GM23248 (cell line): ENCODE measurements at places on chromosomes 3 and 15. TPM values are rescaled to one million over a fixed set of nuclear protein-coding genes. Genes with fewer than 3 reads are reported as not detected.
A peak's percentile ranks its signal among the peaks of the same experiment; 100 is the strongest.

DNA sequence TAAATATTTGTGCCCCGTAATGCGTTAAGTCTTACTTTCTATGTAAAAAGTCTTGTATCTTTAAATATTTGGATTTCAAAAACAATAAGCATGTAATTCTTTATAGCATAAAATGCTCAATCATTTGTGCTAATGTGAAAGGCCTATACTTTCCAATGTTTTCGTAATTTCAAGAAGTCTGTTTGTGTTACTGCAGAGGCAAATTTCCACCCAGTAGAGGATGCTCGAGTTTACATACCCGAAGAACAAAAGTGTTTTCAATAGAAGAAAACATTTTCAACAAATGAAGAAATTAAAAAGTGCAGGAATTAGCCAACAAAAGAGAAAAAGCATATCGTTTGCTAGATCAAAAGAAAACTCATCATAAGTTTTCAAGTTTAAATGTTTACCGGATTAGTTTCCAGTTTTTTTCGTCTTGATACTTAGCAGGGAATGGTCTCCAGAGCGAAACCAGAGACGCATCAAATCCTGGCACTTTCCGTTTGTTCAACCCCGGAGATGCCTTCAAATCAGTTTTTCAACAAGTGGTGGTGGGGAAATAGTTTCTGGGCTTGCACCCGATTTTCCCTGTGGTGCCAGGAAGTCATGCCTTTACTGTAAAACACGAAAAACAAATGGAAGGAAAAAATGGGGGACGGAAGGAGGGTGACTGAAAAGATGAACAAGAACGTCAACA lies 1.0 kb downstream of the CGGBP1 start:
- peak; percentile 62 for DNase-seq

AGTR1 gene
- 3.6 and 4.0 TPM in 2 replicates for polyA plus RNA-seq

DNA sequence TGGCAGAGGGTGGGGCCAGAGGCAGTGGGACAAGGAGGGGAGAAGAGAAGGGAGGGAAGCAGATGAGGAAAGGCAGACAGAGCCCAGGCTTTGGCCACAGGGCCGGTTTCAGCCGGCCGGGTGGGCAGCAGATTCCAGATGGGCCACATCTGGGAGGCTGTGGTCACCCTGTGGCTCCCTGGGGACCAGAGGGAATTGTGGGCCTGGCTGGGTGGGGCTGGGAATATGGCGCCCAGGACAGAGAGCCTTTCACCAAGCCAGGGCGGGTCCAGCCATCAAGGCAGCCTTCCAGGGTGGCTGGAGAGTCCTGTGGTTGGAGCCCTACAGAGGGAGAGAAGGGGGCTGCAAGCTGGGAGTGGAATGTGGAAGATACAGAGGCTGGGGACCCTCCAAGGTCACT lies 18.9 kb downstream of the PTH1R start:
- no peak for DNase-seq

DNA sequence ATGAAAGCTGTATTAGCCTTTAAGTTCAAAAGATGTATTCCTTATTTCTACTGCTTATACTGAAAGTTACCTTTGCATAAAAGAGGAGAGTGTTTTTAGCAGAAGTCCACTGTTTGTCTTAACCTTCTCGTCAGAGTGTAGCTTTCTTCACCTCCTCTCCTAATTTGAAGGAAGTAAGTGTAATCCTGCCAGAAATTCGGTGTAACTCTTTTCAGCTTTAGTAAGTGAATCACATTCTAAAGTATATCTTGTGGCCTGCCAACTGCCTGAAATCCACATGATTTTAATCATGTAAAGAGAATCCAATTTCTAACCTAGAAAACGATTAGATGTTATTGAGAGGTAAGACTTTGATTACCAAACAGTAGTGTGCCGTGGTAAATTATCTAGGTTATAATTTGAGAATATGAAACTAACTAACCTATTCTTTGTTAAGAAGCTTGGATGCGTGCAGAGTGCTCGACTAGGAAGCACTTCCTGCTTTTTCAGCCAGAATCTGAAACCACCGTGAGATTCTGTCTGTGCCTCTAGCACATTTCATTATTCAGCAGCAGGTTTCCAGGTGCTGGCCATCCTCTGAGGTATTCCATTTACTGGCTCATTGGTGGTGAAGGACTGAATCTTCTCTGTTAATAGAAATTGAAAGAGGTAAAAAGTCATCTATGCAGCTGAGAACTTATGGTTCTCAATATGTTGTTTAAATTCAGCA lies 7.5 kb downstream of the GYG1 start:
- peak; percentile 52 for DNase-seq

CAND2 gene
- polyA plus RNA-seq, result 0.16 and 0.53 TPM in 2 replicates

ABTB1 gene
- 20.4 and 20.9 TPM in 2 replicates for polyA plus RNA-seq

DNA sequence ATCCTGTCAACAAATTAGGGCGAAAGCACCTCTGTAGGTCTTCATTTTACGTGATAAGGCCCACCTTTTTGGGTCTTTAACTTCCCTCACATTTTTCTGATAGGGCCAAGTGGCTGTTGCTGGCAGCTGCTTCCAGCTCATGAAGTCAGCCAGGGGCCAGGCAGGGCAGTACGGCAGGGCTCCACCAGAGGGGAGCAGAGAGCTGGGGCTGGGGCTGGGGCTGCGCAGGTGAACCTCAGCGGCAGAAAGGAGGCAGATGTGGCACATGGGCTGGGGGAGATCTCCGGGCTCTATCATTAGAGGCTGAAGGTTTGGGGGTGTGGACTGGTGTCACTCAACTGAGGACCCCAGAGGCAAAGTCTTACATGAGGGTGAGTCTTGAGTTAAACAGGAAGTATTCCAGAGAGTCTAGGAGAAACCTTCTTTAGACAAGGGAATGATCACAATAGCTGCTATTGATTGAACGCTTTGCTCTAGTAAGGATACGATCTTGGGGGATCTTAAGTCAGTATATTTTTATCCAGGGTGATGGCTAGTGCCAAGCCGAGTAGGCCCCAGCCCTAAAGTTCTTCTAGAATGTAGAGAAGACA lies 62.8 kb upstream of the MEX3B start:
- DNase-seq, result peak; percentile 72

GRCh38 chr15:32886459-32886858 lies 168.7 kb downstream of the GREM1 start:
- no peak for DNase-seq

GRCh38 chr3:82087958-82088357 lies 326.5 kb upstream of the GBE1 start:
- peak; percentile 92 for DNase-seq

- peak; percentile 39 for DNase-seq
Measured at GRCh38 chr15:68598171-68599152, 19.7 kb downstream of the CORO2B start.

- no peak for DNase-seq
Measured at GRCh38 chr15:33419701-33420100, 108.9 kb downstream of the RYR3 start.

IGSF10 gene
- polyA plus RNA-seq, result 0.09 and 0.19 TPM in 2 replicates

GRCh38 chr3:117874904-117875874 lies 1159.5 kb downstream of the IGSF11 start:
- DNase-seq, result no peak
